ENCODE measurements at places on chromosomes 1 and 21. TPM values are rescaled to one million over a fixed set of nuclear protein-coding genes. Genes with fewer than 3 reads are reported as not detected.

DNA sequence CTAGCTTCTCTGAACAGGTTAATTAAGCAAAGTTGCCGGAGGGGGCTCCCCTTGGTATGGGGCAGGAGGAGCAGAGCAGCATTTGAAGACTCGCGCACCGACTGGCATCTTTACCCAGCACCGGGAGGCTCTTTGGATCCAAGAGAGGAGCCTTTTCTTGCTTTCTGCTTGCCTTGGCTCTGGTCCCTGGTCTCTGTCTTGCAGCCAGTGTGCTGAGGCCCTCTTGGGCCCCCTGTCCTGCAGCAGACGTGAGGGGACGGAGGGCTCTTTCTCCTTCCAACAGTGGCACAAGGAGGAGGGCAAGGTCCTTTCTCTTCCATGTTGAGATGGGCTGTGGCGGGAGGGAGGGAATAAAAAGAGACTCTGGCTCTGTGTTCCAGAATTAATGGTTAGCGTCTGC lies 45.6 kb downstream of the ZBTB18 start:
- H3K27ac ChIP-seq: no peak overlapping the region
- H3K4me3 ChIP-seq: no peak overlapping the region
- DNase-seq: no peak
- no peaks in the 10 kb centered on the region for H3K36me3 ChIP-seq
- peaks cover 4% of the 10 kb centered on the region for H3K4me1 ChIP-seq
- H3K27me3 ChIP-seq: peaks cover 11% of the 10 kb centered on the region

DNA sequence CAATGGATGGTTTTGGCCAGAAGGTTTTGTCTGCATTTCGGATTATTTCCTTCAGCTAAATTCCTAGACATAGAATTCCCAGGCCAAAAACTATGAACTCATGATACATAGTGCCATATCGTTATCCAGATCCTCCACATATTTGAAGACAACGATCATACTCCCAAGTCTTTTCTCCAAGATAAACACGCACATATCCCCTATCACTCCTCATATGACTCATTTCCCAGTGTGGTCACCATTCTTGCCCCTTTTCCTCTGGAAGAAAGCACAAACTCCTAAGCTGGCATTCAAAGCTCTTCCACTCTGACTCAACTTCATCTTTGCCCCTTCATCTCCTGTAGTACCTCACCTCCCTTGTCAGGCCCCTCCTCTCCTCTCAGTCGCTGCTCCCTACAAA lies 277.6 kb downstream of the PLPP3 start:
- no peaks in the 10 kb centered on the region for H3K4me1 ChIP-seq
- DNase-seq: no peak
- no peaks in the 10 kb centered on the region for H3K27me3 ChIP-seq

DNA sequence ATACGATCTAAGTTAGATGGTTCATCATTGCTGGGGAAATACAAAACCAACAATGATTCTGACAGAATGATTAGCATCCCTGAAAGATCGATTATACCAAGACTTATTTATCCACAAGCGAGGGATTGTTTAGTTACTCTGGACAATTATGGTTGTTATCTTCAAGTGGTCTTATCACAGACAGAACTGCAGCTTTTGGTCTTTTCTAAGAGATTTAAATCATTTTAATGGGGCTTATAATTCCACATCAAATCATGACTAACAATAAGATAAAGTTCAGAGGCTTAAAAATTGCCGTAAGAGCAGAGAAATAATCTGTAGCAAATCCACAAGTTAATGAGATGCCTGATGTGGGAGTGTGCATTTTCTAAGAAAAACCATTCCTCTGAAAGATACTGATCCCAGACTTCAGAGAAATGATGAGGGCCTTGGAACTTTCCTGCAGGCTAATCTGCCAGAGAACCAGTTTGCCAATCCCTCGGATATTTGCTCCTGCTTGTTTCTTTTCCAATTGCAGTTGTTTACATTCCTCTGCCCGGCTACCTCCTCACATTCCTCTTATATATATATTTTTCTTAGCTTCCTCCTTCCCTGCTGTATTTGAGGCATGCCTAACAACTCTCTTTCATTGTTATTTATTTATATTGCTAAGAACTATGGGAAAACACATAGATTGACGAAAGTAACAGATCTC lies 134.8 kb downstream of the BACH1 start:
- no peaks in the 10 kb centered on the region for H3K27me3 ChIP-seq
- H3K4me3 ChIP-seq: no peak overlapping the region
- DNase-seq: no peak
- H3K27ac ChIP-seq: no peak overlapping the region
- H3K4me1 ChIP-seq: no peaks in the 10 kb centered on the region
- H3K36me3 ChIP-seq: no peaks in the 10 kb centered on the region

DNA sequence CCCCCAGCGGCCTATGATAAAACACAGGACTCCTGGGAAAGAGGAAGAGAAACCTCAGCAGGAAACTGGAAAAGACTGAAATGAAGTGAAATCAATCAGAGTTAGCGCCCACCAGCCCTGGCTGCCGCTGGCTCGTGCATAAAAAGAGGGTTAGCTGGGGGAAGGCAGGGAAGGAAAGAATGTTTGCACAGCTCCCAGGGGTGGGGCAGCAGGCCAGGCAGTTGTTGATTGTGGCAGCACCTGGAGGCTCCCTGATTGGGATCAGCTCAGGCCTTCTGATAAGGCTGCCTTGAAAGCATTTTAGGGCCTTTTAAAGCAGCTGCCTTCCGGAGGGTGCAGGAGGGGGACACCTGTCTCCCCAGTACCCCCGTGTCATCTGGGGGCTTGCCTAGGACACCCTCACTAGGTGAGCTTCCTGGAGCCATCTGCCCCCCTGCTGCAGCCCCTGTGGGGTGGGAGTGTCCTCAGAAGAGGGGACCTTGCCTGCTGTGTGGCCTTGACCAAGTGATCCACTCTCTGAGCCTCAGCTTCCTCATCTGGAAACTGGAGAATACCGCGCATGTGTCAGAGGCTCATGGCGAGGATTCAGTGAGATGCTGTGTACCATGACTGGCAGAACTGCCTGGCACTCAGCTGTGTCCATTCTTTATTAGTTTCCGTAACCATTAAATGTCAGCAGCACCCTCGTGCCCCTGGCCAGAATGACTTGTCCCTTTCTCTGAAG lies 6.6 kb downstream of the EPHB2 start:
- no peaks in the 10 kb centered on the region for H3K4me1 ChIP-seq
- no peak for DNase-seq
- H3K4me3 ChIP-seq: no peak overlapping the region
- no peak overlapping the region for H3K27ac ChIP-seq
- no peaks in the 10 kb centered on the region for H3K36me3 ChIP-seq
- no peaks in the 10 kb centered on the region for H3K27me3 ChIP-seq

INKA2 gene
- polyA plus RNA-seq: 3.5 TPM

GRCh38 chr1:225933072-225933471 lies 7.9 kb downstream of the LEFTY2 start:
- DNase-seq: no peak
- H3K36me3 ChIP-seq: no peaks in the 10 kb centered on the region
- no peak overlapping the region for H3K27ac ChIP-seq
- no peaks in the 10 kb centered on the region for H3K27me3 ChIP-seq

NADK gene
- 37.9 TPM for polyA plus RNA-seq

DNA sequence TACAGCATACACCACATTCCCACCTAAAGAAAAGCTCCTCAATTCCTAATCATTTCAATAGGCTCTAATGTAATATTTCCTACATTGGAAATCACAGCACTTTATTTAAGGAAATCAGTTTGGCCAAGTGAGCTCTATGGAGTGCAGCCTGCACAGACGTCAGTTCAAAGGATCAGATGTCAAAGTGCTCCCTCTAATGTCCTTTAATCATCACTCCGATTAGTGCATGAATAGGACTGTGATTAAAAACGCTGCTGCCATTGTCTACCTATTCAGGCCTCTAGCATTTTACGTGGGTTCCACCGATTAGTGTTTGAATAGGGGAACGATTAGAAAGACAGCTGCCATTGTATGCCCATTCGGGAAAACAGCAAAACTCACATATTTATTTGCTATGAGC lies 50.2 kb downstream of the DPYD start:
- H3K36me3 ChIP-seq: no peaks in the 10 kb centered on the region
- H3K27me3 ChIP-seq: no peaks in the 10 kb centered on the region
- H3K27ac ChIP-seq: no peak overlapping the region
- H3K4me3 ChIP-seq: no peak overlapping the region
- no peak for DNase-seq
- no peaks in the 10 kb centered on the region for H3K4me1 ChIP-seq

GRCh38 chr1:176119549-176119948 lies 87.5 kb downstream of the COP1 start:
- no peaks in the 10 kb centered on the region for H3K36me3 ChIP-seq
- H3K27me3 ChIP-seq: no peaks in the 10 kb centered on the region
- no peak overlapping the region for H3K27ac ChIP-seq
- H3K4me1 ChIP-seq: no peaks in the 10 kb centered on the region
- no peak overlapping the region for H3K4me3 ChIP-seq

GRCh38 chr1:17984583-17984982 lies 123.0 kb upstream of the IGSF21 start:
- DNase-seq: peak; percentile 4
- no peak overlapping the region for H3K4me3 ChIP-seq
- no peaks in the 10 kb centered on the region for H3K36me3 ChIP-seq
- H3K27me3 ChIP-seq: no peaks in the 10 kb centered on the region

DNA sequence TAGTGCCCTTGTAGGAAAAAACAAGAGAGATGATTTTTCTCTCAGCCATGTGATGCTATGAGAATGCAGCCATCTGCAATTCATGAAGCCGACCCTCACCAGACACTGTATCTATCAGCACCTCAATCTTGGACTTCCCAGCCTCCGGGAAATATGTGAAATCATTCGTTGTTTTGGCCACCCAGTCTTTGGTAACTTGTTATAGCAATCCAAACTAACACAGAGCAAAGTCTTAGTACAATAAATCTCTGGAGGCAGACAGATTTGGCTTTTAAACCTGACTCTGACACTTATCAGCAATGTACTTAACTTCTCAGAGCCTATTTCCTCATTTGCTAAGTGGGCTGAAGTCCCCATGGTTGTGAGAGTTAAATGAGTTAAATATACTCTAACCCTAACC lies 5.1 kb upstream of the MED18 start:
- DNase-seq: no peak
- no peaks in the 10 kb centered on the region for H3K36me3 ChIP-seq
- H3K27me3 ChIP-seq: no peaks in the 10 kb centered on the region
- no peak overlapping the region for H3K4me3 ChIP-seq
- no peak overlapping the region for H3K27ac ChIP-seq

All from kidney (tissue), 22 donors.